ENCODE measurements at places on chromosomes 2 and 18. TPM values are rescaled to one million over a fixed set of nuclear protein-coding genes. Genes with fewer than 3 reads are reported as not detected.
A peak's percentile ranks its signal among the peaks of the same experiment; 100 is the strongest.

DNA sequence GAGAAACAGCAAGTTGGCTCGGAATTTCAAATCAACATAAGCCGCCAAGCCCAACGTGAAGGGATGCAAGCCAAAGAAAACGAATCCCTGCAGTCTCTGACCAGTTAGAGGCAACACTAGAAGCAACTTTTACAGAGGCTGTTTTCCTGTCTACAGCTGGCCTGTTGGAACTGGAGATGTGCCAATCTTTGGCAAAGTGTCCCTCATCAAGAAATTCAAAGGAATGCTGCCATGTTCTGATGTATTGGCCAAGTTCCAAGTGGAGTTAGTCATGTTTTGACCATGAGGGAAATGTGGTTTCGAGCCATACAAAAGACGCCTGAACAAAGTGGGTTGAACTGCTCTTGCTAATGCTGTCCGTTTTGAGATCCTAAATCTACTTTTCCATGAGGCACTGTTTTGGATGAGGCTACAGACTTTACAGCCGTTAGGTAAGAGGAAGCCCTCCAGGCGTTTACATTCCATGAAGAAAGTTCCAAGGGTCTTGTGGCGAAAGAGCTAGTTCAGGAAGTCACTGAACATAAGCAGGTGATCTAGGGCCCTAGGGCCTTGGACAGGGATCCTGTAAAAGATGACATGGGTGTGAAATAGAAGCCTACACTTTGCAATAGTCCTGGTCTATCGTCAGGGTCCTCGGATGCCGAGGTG, 140.7 kb upstream of the PXDN start:
- DNase-seq = no peak
- peaks cover 8% of the 10 kb centered on the region for H3K27me3 ChIP-seq
- H3K4me1 ChIP-seq = no peaks in the 10 kb centered on the region
- no peaks in the 10 kb centered on the region for H3K36me3 ChIP-seq

DNA sequence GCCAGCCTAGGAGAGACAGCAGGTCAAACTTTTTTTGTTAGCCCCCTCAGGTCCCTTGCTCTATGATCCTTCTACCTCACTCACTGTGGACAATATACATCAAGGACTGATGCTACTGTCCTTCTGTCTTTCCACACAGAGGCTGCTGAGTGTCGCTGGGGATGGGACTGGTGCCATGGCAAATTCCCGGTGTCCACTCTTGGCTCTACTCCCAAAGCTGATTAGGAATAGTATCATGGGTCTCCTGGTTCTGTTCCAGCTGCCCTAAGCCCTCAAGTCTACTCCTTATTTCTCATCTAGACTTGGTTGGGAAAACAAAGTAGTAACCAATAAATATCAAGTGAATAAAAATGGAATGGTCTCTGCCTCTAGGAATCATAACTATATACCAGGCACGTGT, 441.3 kb downstream of the TGIF1 start:
- H3K27me3 ChIP-seq = peaks cover 5% of the 10 kb centered on the region
- DNase-seq = no peak
- no peak overlapping the region for H3K27ac ChIP-seq
- no peaks in the 10 kb centered on the region for H3K4me1 ChIP-seq
- no peaks in the 10 kb centered on the region for H3K36me3 ChIP-seq

DNA sequence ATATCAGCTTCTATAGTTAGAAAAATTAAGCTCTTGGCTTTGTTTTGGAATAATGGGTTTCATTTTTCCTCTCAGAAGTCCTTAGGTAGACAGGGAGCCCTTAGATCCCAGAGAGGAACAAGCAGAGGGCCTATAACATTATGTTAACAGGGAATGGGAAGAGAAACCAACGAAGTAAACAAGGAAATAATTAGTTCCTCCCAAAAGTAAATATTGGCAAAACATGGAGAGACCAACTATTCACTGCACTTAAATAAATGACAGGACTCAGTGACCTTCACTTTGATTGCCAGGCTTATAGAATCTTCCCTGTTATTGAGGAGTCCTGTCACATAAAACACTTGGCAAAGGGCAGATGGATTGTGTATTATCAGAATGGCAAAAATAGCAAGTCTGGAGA, 5.3 kb downstream of the CRIM1 start:
- no peak for DNase-seq
- H3K4me1 ChIP-seq = peaks cover 24% of the 10 kb centered on the region
- H3K27ac ChIP-seq = no peak overlapping the region

The MCEE gene
- 19.1 TPM for total RNA-seq

The B3GNT7 gene
- not detected for total RNA-seq

The ITM2C gene
- total RNA-seq = 25.4 TPM

The ABCB11 gene
- total RNA-seq = not detected

GRCh38 chr18:78505851-78506461, 473.7 kb upstream of the SALL3 start:
- H3K4me1 ChIP-seq = no peaks in the 10 kb centered on the region
- no peak for DNase-seq
- H3K36me3 ChIP-seq = no peaks in the 10 kb centered on the region
- H3K27ac ChIP-seq = no peak overlapping the region

DNA sequence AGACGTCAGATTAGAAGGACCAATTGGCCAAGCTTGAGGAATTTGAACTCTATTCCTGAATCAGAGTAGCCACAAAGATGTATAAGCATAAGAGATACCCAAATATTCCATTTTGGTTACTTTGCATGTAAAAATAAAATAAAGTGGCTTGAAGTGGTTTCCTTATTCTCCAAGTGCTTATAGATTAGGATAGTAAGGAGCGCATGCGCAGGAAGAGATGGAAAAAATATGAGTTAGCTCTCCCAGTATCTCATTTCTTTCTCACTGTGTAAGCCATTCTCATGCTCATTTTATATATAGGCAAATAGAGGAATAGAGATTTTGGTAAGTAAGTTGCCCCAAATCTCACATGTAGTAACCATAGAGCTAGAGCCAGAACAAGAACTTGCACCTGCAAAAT, 241.3 kb downstream of the SETBP1 start:
- no peak overlapping the region for H3K27ac ChIP-seq
- no peak for DNase-seq
- no peaks in the 10 kb centered on the region for H3K36me3 ChIP-seq
- no peak overlapping the region for H3K4me3 ChIP-seq
- H3K27me3 ChIP-seq = peaks cover 19% of the 10 kb centered on the region

GRCh38 chr18:46474487-46475389, 182.3 kb downstream of the LOXHD1 start:
- H3K27ac ChIP-seq = no peak overlapping the region
- no peaks in the 10 kb centered on the region for H3K36me3 ChIP-seq
- DNase-seq = no peak
- no peak overlapping the region for H3K4me3 ChIP-seq
- peaks cover 8% of the 10 kb centered on the region for H3K27me3 ChIP-seq
- H3K4me1 ChIP-seq = peaks cover 12% of the 10 kb centered on the region

The PKDCC gene
- total RNA-seq = not detected

DNA sequence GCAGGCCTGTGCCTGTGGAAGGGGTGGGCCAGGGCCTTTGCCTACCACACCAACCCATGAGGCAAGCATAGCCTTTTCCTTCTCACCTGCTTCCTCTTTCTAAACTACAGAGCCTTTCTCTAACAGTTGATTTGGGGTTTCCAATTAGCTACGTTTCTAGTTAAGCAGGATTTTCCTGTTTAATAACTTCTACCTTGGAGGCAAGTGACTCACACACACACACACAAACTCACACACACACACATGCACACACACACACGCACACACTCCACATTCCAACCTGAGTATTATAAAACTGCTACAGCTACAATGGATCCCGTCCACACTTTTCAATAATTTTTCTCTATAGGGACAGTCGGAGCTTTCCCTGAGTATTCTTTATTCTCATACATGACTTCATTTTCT, 84.9 kb downstream of the SOX11 start:
- H3K4me1 ChIP-seq = no peaks in the 10 kb centered on the region
- no peak overlapping the region for H3K27ac ChIP-seq
- H3K4me3 ChIP-seq = no peak overlapping the region

The SETBP1 gene
- total RNA-seq = 18.2 TPM

DNA sequence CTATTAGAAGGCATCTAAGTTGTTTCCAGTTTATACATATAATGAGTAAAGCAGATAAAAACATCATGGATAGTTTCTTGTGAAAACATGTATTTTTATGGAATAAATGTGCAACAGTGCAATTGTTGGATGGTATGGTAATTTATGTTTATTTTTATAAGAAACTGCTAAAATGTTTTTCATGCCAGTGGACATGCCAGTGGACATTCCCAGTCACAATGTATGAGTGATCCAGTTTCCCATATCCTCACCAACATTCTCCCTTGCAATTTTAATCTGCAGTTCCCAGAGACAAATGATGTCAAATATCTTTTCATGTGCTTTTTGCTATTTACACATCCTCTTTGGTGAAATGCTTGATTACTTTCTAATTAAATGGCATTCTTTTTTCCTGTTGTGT, 818.6 kb downstream of the SUCLG1 start:
- H3K4me3 ChIP-seq = no peak overlapping the region
- no peaks in the 10 kb centered on the region for H3K27me3 ChIP-seq
- no peak overlapping the region for H3K27ac ChIP-seq

The CXCR1 gene
- total RNA-seq = 2.7 TPM

GRCh38 chr2:45074713-45075112, 65.5 kb upstream of the SIX2 start:
- H3K36me3 ChIP-seq = no peaks in the 10 kb centered on the region
- H3K27me3 ChIP-seq = peaks cover 21% of the 10 kb centered on the region
- no peak overlapping the region for H3K27ac ChIP-seq
- no peak overlapping the region for H3K4me3 ChIP-seq
- H3K4me1 ChIP-seq = no peaks in the 10 kb centered on the region

The LINC00305 gene
- total RNA-seq = not detected

The C1QL2 gene
- not detected for total RNA-seq

DNA sequence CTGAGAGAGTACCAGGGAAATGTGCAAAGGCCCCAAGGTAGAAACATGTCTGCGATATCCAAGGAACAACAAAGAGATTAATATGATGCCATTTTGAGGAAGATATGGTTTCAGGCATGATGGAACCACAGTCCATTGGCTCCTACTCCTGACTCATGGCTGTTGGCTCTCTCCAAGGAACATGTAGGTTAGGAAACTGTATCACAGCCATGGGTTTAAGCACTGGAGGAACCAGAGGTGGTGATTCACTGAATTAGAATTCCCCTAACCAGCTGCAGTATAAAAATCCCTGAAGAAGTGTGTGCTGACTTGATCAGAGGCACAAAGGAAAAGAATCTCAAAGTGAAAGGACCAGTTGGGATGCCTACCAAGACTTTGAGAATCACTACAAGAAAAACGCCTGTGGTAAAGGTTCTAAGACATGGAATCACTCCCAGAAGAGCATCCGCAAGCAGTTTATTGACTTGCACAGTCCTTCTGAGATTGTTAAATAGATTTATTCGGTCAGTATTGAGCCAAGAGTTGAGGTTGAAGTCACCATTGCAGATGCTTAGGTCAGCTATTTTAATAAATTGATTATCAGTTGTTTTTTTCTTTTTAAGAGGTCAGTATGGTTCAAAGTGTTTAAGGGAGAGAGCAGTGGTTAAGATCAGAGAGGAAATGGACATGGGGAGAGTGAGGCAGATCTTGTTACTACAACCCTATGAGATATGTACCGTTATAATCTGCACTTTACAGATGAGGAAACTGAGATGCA, 110.7 kb upstream of the OTX1 start:
- no peaks in the 10 kb centered on the region for H3K4me1 ChIP-seq
- H3K27me3 ChIP-seq = no peaks in the 10 kb centered on the region
- H3K27ac ChIP-seq = no peak overlapping the region
- no peak for DNase-seq

GRCh38 chr18:9683418-9684396, 24.4 kb upstream of the RAB31 start:
- H3K36me3 ChIP-seq = no peaks in the 10 kb centered on the region
- peaks cover 38% of the 10 kb centered on the region for H3K27me3 ChIP-seq
- no peak for DNase-seq
- peaks cover 10% of the 10 kb centered on the region for H3K4me1 ChIP-seq
- no peak overlapping the region for H3K4me3 ChIP-seq

The TSPYL6 gene
- not detected for total RNA-seq

DNA sequence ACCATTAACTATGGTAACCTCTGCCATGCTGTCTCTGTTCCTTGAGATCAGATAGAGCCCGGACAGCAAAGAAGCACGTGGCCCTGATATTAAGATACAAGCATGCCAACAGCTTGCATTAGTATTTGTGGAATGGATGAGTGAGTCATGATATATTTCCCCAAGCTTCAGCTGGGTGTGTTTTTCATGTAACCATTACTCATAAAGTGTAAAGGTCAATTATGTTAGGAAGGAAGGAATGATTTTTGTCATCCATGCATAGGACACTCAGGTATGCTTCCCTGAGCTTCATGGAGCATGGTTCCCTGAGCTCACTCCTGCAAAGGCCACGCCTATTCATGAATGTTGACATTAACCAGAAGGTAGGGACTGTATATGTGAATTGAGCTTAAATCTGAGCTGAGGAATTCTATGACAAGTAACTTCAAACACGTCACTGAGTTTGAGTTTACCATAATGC, 74.6 kb downstream of the ARL4C start:
- no peak for DNase-seq
- peaks cover 1% of the 10 kb centered on the region for H3K27me3 ChIP-seq
- H3K4me3 ChIP-seq = peak overlapping the region; percentile 2

DNA sequence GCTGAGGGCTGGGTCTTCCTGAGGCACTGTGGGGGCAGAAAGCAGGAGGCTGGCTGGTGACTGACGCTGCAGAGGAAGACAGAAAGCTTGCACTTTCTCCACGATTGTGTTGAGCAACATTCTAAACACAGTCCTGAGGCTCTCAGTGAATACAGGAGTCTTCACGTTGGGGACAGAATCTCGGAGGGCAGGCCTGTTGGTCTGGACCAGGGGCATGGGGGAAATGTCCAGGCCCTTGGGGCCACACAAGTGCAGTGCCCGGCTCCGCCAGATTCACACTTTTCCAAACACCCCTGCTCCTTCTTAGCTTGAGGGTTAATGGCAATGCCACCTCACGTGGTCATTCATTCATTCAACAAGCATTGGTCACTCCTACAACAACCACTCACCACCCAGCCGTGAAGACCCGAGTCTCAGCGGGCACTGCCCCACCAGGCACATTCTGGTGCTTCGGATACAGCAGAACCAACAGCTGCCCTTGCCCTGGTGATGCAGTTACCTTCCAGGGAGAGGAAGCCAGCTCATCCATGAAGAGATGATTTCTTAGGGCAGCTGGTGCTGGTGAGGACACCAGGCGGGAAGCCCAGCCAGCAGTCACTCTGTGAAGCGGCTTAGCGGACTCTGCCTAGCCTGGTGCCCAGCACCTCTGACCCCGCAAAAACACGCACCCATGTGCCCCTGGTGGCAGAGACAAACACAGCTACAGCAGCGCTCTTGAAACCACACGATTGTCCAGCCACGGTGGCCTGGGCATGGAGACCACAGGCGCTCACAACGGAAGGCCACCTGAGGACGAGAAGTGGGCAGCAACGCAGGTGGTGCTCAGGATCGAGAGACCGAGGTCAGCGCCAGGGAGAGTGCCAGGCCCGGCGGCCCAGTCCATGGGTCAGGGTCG, 10.9 kb upstream of the GPC1 start:
- peaks cover 28% of the 10 kb centered on the region for H3K27me3 ChIP-seq
- H3K4me1 ChIP-seq = peaks cover 27% of the 10 kb centered on the region
- no peak for DNase-seq
- H3K4me3 ChIP-seq = no peak overlapping the region
- H3K27ac ChIP-seq = no peak overlapping the region

The RAB17 gene
- total RNA-seq = not detected

- H3K36me3 ChIP-seq = peaks cover 2% of the 10 kb centered on the region
- peaks cover 28% of the 10 kb centered on the region for H3K4me1 ChIP-seq
- no peaks in the 10 kb centered on the region for H3K27me3 ChIP-seq
- no peak overlapping the region for H3K4me3 ChIP-seq
- DNase-seq = peak; percentile 79
Measured at GRCh38 chr18:23498877-23499276, 4.4 kb upstream of the RMC1 start.
